ENCODE measurements at places on chromosomes 7 and 10.

- no peak for DNase-seq
Observed at GRCh38 chr7:145331522-145331921, 495.7 kb upstream of the TPK1 start.

DNA sequence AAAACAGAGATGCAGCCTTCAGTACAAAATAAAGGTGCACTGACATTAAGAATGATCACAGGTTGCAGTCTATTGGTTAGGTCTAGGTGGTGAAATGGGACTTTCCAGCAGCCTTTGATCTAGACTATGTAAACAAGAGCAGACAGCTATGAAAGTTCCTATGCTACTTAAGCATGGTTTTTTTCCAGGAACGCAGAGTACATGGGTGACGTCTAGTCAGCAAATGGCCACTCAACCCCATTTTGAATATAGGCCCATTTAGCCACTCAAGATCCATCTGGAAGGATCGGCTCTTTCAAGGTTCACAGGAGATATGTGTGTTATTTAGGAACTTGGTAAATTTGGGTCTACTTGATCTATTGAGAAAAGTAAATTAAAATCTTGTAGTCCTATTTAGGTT lies 1424.6 kb upstream of the LRRTM3 start:
- no peak for DNase-seq

DNA sequence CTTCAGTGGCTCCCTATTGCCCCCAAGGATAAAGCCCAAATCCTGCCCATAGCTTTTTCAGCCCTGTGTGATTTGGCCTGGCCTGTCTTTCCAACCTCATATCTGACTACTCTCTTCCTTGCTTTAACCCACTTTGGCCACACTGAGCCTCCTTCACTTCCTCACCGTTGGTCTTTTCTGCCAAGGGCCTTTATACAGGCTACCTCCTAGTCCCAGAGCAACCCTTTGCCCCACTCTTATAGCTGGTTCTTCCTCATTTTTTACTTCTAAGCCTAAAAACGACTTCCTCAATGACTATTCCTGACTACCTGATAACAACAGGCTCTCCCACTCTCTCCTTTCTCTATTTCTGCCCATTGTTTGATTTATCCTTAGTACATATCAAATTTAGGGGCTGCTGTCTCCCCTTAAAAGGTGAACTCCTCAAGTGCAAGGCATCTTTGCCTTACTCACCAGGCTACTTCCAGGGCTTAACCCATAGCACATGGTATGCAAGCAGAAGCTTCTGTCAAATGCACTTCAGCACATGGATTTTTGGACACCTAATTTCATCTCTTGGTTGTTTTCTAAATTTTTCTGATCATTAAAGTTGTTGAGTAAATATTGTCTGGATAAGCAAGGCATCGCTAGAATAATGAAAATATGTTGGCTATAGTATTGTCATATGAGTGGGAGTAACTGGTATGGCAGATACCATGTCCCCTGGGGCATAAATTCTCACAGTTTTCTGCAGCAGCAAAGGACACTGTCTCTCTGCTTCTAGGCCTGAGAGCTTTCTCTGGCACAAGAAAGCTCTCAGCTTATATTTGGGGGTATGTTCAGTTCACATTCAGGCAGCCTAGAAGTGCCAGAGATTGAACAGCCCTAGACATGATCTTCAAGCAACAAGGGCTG lies 201.5 kb upstream of the GPR26 start:
- DNase-seq, result no peak

GRCh38 chr10:119377958-119378736 lies 164.4 kb downstream of the RGS10 start:
- no peak for DNase-seq

DNA sequence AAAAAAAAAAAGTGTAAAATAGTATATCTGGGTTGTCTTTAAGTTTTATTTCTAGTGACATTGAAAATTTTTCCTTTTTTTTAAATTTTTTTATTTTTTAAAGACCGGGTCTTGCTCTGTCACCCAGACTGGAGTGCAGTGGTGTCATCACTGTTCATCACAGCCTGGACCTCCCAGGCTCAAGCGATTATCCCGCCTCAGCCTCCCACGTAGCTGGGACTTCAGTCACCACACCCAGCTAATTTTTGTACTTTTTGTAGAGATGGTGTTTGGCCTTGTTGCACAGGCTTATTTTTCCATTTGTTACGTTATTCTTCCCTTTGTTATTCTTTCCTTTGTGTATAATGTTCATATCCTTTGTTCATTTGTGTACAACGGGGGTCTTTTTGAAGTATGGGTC lies 30.1 kb downstream of the TSPAN14 start:
- DNase-seq, result no peak

DNA sequence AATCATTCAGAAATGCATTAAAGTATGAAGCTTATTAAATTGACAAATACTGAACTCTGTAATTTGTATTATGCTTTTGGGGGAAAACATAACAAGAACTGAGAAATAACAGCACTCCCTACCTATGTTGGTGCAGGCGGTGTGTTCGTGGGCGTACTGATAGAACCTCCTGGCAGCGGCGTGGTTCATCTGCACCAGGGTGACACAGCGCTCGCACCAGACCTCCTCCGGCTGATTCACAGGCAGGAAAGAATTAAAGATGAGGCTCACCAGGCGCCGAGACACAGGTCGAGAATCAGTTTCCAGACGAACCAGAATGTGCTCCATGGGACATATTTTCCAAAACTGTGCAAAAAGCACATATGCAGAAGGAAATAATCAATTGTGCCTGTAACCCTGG lies 40.2 kb downstream of the NCAPG2 start:
- no peak for DNase-seq

- no peak for DNase-seq
Observed at GRCh38 chr10:24643679-24644209, 79.9 kb downstream of the ARHGAP21 start.

- no peak for DNase-seq
Observed at GRCh38 chr10:69464801-69465401, 13.6 kb downstream of the TSPAN15 start.

DNA sequence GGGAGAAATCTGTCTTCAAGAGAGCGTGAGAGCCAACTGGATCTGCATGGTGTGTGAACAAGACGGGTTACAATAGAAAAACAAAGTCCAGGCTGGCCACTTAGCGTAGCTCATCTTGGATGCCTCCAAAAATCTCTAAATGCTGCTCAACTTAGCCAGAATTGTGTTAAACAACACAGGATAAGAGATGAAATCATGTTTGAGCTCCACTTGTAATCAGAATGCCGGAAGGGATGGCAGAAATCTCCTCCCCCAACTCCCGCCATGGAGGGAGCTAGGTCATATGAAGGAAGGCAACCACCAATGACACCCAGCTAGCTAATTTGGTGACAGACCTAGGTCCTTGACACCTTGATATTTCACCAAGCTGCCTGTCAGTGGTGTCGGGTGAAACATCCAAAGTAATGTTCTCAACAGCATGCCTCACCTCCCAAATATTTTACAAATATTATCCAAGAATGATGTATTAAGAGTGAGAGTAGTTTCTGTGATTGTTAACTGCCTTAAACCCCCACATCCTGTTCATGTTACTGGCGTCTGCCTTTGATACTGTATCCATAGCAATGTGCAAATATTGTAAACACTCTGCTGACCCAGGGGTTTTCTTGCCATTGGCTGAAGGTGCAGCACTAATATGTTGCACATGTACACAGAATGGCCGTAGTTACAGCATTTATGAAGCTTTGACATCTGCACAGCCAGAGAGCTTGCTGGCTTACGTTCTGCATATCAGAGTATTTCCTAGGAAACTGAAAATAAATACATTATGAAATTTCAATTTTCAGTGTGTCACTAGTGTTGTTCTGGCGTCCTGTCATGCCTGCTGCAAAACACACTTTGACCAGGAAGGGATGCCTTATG lies 25.8 kb downstream of the TMEM254 start:
- DNase-seq, result no peak

DNA sequence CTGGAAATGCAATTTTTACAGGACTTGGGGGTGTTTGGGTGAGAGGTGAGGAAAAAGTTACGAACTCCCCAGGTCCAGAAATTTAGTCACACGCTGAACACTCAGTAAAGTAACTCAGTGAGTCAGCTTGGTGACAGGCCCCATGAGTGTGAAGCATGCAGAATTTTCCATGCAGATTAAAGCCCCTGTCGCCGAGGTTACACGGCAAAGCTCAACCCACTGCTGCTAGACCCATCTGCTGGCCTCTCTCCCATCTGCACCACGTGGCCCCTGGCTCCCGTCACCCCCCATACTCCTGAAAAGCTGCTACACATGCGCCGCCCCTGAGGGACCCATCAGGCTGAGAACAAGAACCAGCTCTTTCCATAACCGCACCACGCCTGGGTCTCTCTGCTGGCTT lies 7.0 kb upstream of the MMP21 start:
- no peak for DNase-seq

- no peak for DNase-seq
Observed at GRCh38 chr7:150430465-150431085, 19.9 kb upstream of the GIMAP8 start.

GRCh38 chr10:51892313-51892712 lies 192.9 kb upstream of the CSTF2T start:
- no peak for DNase-seq

DNA sequence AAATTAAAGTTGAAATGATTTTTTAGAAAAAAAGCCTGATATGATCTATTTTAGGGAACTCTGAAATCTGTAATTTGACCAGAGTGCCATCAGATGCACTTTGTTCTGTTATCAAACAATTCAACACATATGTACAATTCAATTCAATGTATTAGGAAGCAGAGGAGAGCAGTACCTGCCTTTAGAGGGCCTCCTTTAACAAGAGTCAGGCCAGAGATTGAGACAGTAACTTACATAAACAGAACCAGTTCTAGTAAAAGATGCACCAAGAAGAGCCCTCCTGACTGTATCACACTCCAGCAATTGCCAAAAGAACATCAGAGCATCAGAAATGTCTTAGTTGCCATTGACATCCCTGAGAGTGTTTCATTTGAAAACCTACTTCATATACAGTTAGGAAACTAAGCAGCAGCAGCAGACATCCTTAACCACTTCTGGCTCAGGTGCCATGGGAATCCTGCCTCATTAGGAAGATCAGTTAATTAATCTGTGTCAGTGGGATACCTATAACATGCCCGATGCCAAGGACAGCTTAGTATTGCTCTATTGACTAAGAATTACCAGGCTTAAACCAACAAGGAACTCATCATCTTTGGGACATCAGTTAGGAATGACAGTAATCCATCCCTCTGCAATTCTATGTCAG lies 1222.6 kb upstream of the LRRN3 start:
- DNase-seq, result no peak

- no peak for DNase-seq
Observed at GRCh38 chr10:29714096-29714874, 79.5 kb upstream of the SVIL start.

DNA sequence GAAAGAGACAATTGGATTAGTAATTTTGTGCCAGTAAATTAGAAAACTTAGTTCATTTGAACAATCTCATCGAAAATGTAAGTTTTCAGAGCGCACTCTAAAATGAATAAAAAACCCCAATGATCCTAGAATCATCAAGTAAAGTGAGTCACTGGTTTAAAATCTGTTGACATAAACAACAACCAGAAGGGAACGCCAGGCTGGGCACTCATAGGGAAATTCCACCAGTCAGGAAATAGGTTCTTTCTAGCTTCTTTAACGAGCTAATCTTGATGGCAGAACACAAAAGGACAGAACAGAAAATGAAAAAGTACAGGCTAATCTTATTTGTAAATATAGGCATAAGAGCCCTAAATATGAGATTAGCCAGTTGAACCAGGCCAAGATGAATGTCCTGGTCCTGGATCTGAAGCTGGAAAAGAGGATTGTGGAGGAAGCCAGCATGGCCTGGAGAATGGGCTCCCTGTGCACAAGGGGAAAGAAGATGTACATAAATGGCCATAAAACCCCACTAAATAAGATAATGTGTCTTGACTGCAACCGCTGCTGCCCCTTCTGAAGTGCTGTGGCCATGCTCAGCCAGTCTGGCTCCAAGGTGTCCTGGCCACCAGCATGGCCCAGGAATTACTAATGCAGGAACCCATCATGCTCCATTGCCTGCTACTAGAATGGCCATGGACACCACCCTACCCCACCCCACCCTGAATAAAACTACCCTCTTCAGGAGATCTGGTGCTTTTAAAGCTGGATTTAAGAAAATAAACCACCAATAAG lies 114.0 kb downstream of the WDFY4 start:
- DNase-seq, result no peak

DNA sequence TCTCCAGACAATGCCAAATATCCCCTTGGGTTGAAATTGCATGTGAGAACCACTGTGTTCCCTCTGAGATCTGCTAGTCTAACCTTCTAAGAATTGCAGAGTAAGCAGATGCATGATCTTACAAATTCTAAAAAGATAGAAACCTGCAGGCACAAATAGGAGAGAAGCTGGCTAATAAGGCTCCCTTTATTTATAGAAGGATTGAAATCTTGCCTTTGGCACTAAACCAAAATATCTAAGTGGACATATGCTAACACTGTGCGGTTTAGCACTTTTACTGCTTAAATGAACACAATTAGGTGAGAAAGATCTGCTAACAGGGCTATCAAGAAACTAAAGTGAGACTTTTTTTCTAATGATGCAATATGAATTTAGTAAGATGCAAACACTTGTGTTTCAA lies 225.5 kb downstream of the DOCK4 start:
- no peak for DNase-seq

GRCh38 chr7:83472376-83472775 lies 176.6 kb downstream of the SEMA3E start:
- DNase-seq, result no peak

DNA sequence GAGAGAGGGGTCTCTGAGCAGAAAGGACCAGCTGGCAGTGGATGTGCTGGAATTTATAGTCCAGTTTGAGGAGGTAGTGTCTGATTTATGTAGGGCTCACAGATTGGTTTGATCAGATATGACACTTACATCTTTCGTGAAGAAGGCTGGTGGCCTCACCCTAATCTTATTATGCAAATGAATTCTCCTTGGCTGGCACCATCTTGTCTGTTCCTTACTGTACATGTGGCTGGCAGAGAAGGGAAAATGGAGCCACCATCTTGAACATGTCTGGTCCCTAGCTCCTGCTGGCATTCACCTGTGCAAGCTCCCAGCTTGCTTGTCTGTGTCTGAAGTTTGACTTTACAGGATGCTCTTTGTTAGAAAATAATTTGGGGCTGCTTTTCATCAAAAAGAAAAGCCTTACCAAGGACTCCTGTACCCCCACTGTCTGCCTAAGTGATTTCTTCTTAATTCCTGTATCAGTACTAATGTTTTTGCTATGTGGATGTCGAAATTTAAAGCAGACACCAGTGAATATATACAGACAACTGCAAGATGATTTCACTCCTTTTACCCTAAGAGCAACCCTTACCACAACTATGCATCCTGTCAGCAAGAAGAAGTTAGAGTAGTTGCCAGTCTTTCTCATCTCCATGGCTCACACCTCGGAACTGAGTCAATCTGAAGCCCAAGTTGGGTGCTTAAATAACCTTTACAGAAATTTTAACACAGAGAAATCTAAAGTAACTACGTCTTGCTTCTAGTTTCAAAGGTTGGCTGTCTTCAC lies 322.0 kb upstream of the SEMA3D start:
- no peak for DNase-seq

GRCh38 chr7:2777898-2778535 lies 66.1 kb downstream of the GNA12 start:
- no peak for DNase-seq
